ENCODE measurements at places on chromosomes 7 and 10.

- no peak for DNase-seq
Observed at GRCh38 chr7:132393789-132394261, 182.4 kb downstream of the PLXNA4 start.

- DNase-seq = no peak
Observed at GRCh38 chr10:111122127-111122526, 45.3 kb downstream of the ADRA2A start.

- DNase-seq = no peak
Observed at GRCh38 chr7:78055001-78055573, 256.5 kb downstream of the PHTF2 start.

- no peak for DNase-seq
Observed at GRCh38 chr10:77457266-77457665, 180.3 kb downstream of the KCNMA1 start.

GRCh38 chr7:37781156-37781555 is 67.2 kb upstream of the NME8 start:
- DNase-seq = no peak
